CD8-positive, alpha-beta memory T cell (primary cell): ENCODE measurements at places on chromosomes 2 and 18.

- DNase-seq: no peak
Observed at GRCh38 chr2:215791481-215791937, 221.8 kb downstream of the MREG start.

GRCh38 chr18:36309436-36310391, 12.2 kb downstream of the FHOD3 start:
- DNase-seq: no peak

- DNase-seq: no peak
Observed at GRCh38 chr2:165686800-165687199, 107.2 kb downstream of the GALNT3 start.

- no peak for DNase-seq
Observed at GRCh38 chr2:72513011-72513410, 312.8 kb downstream of the EXOC6B start.

GRCh38 chr2:72236445-72237067, 88.9 kb upstream of the CYP26B1 start:
- no peak for DNase-seq
